ENCODE measurements at places on chromosomes 6 and 20. TPM values are rescaled to one million over a fixed set of nuclear protein-coding genes. Genes with fewer than 3 reads are reported as not detected.

Gene RAE1
- 72.3 TPM for total RNA-seq

Gene HRH3
- not detected for total RNA-seq

Gene C6orf141
- total RNA-seq, result 20.9 TPM

Gene TFEB
- total RNA-seq, result 4.9 TPM

Gene TPD52L1
- total RNA-seq, result 43.8 TPM

Gene B3GAT2
- total RNA-seq, result 0.02 TPM

Gene PROKR2
- total RNA-seq, result not detected

Gene TFAP2D
- total RNA-seq, result not detected

Gene SLC26A8
- not detected for total RNA-seq

Gene CCM2L
- 0.56 TPM for total RNA-seq

Gene RPL7L1
- total RNA-seq, result 68.4 TPM

Gene SULF2
- 20.7 TPM for total RNA-seq

Gene NCOA7
- total RNA-seq, result 33.2 TPM

Gene GRM1
- total RNA-seq, result 0.07 TPM

Gene CDSN
- not detected for total RNA-seq

Gene TBX18
- total RNA-seq, result 17.2 TPM

Gene SRSF12
- 1.0 TPM for total RNA-seq

Gene CEBPB
- total RNA-seq, result 105 TPM

Gene GPR6
- total RNA-seq, result not detected

Gene COL11A2
- total RNA-seq, result 0.90 TPM

Gene ULBP1
- total RNA-seq, result 0.80 TPM

Gene SLC22A1
- 2.4 TPM for total RNA-seq

Gene THBD
- total RNA-seq, result 35.3 TPM

Gene NR2E1
- total RNA-seq, result 0.03 TPM

Gene HLA-DPA1
- not detected for total RNA-seq

Gene RNF182
- 2.5 TPM for total RNA-seq
